Mesenteric fat pad (tissue), 1 donor: ENCODE measurements at places on chromosomes 12 and 14. TPM values are rescaled to one million over a fixed set of nuclear protein-coding genes. Genes with fewer than 3 reads are reported as not detected.

NR4A1 gene
- total RNA-seq: 863 TPM

SLC10A1 gene
- not detected for total RNA-seq

DNA sequence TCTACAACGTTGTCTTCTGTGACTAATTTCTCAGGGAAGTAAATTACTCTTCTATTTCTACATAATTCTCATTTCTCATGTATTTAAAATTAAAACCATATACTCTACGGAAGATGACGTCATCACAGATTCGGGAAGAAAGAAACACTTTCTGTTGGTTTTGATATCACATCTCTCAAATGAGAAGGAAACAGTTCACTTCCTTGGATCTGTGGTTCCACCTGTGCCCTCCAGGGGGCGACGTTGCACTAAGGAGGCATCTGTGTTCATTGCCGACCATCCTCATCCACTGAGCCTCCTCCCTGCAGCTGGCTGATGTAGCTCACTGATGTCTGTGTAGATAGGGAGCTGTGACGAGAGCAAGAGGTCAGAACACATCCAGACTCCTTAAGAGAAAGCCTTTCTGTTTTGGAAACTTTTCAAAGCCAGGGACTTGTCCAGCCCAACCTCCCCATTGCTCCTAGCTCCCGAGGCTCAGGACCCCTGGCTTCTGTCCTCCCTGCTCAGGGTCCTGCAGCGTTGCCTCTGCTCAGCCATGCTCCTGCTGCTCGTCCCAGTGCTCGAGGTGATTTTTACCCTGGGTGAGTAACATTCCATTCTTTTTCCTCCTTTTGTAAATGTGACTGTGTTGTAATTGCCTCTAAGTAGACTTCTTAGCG lies 172.7 kb upstream of the OR4E1 start:
- DNase-seq: no peak

RASAL1 gene
- not detected for total RNA-seq

GRCh38 chr14:97177635-97178034 lies 380.5 kb downstream of the VRK1 start:
- DNase-seq: no peak

DNA sequence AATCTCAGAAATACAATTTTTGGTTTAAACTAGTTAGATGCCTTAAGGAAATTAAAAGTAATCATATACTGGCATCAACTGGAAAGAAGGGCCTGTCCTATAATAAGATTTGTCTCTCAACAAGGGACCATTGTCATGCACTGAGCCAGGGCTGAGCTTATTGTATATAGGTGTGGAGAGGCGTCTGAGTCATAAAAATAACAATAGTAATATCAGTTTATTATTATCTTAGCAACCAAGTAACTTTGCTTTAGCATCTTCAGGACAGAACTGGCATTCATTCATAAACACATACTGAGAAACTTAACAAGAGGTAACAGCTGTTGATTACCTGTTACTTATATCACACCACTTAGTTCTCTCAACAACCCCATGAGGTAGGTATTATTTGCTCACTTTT lies 7.1 kb downstream of the KRT75 start:
- DNase-seq: no peak

- DNase-seq: no peak
These were observed 134.6 kb downstream of the PTPRR start for GRCh38 chr12:70785896-70786295.

GRCh38 chr12:112851024-112851777 lies 55.6 kb upstream of the OAS1 start:
- DNase-seq: no peak

DNA sequence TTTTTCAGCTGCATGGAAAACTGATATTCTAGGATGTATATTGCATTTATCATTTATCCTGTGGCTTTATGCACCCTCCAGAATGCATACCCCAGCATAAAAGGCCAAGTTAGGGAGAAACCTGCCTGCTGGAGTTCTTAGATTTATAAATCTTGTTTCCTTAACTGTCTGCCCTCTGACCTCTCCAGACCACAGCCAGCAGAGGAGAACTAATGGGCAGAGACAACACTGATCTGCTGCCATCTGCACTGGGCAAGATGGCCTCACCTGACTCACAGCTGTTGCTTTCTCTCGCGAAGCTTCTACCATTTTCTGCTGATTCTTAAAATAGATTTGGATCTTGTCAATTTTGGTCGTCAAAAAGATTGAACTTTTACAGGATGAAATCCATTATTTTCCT lies 65.8 kb downstream of the PPP2R5C start:
- no peak for DNase-seq

RCOR1 gene
- 21.9 TPM for total RNA-seq

CLMN gene
- 47.4 TPM for total RNA-seq

GRCh38 chr14:49982082-49982481 lies 89.2 kb downstream of the ARF6 start:
- no peak for DNase-seq

DNA sequence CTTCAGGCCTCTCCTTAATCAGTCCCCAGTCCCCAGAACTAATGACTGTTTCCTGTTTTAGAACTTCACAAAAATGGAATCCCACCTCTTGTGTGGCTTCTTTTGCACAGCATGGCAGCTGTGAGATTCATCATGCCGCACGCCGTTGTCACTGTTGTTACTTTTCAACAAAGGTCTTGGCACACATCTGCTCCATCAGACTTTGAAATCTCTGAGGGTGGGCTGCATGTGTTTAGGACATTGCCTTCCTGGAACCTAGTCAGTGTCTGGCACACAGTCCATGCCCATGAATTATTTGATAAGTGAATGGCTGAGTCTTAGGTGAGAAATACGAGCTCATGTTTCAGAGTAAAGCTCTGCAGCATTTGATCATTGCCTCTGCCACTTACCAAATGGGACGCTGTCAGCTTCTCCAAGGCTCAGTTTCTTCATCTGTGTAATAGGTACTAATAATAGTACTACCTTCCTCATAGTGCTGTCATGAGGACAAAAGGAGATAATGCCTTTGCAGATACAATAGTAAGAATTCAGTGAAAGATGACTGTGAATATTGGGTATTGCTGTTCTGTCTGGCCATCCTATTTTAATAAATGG lies 90.4 kb downstream of the SRRM4 start:
- no peak for DNase-seq

- no peak for DNase-seq
These were observed 440.6 kb upstream of the CCDC196 start for GRCh38 chr14:66045572-66046021.

DNA sequence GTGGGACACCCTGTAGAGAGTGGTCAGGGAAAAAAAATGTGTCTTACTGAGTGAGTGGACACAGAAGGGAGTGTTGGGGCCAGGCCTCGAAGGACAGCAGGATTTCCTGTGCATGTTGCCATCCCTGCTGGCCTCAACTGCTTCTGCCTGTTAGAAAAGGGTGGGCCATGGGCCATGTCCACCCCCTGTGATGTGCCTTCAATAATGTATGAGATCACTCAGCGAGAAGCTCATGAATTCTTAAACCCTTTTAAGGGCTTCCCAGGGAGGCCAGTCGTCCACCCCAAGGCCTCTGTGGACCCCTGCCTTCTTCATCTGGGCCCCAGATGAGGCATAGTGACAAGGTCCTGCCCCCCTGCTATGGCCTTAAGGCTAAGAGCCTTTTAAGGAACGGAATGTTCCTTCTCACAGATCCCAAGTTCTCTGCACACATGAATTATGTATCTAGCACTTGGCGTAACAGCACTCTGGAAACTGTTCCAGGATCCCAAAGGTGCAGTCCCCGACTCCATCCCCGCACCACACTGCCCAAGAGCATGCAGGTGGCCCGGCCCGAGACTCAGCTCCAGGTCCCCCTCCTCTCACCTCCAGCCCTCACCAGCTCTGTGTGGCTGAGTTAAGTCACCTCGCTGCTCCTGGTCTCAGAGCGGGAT lies 8.9 kb upstream of the C14orf132 start:
- no peak for DNase-seq

HOXC12 gene
- not detected for total RNA-seq

- DNase-seq: no peak
These were observed 62.5 kb upstream of the PYGL start for GRCh38 chr14:51006781-51007211.

DNA sequence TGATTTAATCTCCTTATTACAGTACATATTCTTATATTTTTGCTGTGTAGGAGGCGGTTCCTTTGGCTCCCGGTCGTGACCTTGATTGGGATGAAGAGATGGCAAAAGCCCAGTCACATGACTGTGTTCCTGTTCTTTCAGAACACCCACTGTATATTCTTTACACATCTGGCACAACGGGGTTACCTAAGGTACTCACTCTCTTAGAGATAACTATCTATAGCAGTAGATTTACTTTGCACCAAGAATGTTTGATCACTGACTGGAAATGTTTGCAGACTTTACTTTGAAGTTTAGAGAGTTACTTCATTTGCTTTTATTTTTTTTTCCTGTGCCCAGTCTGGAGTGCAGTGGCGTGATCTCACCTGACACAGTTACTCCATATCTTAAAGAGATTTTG lies 65.2 kb downstream of the ACSS3 start:
- DNase-seq: no peak

RNU4-1 gene
- total RNA-seq: 976 TPM

CD63 gene
- total RNA-seq: 1,545 TPM

MYH6 gene
- total RNA-seq: not detected

DNA sequence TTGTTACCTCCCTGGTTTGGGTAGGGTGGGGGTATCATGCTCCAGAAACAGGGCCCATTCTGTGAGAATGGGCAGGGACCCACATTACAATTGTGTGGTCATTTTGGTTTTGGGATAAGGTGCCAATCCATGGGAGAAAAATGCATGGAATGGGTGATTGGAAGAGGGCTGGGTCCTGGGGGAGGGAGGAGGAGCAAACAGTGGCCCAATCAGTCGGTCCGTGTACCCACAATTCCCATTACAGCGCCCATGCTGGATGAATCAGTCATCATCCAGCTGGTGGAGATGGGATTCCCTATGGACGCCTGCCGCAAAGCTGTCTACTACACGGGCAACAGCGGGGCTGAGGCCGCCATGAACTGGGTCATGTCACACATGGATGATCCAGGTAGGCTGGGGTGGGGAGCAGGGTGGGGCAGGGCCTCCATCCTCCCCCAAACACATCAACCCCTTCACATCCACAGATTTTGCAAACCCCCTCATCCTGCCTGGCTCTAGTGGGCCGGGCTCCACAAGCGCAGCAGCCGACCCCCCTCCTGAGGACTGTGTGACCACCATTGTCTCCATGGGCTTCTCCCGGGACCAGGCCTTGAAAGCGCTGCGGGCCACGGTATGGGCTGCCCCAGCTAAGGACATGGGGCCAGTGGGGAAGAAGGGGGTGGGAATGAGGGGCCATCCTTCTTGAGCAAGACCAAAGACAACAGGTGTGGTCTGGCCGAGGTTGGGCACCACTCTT lies 3.6 kb upstream of the TPI1 start:
- no peak for DNase-seq

DNA sequence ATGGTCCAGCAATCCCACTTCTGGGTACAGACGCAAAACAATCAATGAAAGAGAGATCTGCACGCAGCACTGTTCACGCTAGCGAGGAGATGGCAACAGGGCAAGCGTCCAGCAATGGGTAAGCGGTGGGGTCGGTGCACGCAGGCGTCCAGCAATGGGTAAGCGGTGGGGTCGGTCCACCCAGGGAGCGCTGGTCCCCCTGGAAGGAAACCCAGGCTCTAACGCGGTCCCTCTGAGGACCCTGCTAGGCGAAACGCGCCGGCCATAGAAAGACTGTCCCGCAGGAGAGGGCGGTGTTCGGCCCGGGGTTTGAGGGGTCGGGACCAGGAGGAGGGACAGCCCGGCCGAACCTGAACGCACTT lies 618 bp upstream of the PGAM5 start:
- DNase-seq: no peak

DNA sequence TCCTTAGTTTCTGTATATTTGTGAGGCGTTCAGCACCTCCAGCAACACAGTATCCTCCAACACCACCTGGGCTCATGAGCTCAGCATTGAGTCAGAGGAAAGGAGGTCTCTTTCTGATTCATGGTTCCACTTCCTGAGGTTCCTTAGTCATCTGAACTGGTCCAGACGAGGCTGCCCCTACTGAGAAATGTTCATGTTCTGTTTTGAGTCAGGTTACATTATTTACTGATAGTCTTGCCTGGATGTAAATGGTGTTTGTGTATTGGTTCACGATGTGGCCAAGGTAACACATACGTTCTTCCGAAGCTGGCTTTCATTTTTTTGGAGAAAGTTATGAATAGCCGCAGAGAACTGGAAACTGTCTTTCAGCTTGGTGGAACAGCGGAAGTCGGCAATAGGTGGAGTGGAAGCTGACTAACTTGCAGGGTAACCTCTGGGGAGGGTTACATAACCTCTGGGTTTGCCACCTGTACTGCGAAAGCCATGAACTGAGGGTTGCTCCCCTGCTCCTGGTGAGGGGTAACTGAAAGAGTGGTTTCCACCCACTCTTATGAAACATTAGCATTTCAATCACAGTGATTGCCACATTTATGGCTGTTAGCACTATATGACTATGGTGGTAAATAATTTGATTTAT lies 42.2 kb upstream of the MANSC4 start:
- no peak for DNase-seq

DNA sequence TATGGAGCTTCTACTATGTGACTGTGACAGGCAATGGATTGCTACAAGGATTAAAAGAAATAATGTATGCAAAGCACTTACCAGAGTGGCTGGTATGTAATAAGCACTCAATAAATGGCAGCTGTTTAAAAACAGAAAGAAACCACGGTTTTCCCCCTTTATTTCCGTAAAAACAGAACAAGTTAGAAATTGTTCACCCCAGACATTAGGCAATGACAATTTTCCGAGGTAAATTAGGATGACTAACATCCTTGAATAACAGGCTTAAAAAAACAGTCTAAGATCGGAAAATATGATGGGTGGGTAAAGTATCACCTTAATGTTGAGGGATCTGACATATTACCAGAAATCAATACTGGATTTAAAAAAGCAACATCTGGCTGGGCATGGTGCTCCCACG lies 20.9 kb upstream of the CNIH1 start:
- DNase-seq: no peak

DNA sequence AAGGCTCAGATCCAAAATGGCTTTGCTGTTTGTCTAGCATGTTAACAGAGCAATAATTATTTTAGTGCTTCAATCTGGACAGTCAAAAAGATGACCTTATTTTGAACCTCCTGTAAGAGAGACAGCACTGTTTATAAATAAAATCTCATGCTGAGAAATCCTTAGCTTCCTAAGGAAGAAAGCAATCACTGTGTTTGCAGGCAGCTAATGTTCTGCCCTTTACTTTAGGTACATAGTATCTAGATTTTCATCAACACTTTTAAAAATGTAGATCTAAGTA lies 105.3 kb downstream of the PRKD1 start:
- no peak for DNase-seq

DNA sequence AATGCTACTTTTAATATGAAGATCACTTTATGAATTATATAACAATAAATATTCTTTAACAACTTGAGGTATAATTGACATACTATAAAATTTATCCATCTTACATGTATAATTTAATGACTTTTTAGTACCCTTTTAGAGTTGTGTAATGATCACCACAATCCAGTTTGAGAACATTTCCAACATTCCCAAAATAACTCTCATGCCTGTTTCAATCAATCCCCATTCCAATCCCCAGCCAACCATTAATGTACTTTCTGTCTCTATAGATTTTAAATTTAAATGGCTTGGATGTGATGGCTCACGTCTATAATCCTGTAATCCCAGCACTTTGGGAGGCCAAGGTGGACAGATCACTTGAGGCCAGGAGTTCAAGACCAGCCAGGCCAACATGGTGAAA lies 23.5 kb upstream of the FRMD6 start:
- no peak for DNase-seq
